ENCODE measurements at places on chromosomes 13 and 19.

GRCh38 chr19:29016926-29017760 lies 195.8 kb downstream of the UQCRFS1 start:
- no peak for DNase-seq

DNA sequence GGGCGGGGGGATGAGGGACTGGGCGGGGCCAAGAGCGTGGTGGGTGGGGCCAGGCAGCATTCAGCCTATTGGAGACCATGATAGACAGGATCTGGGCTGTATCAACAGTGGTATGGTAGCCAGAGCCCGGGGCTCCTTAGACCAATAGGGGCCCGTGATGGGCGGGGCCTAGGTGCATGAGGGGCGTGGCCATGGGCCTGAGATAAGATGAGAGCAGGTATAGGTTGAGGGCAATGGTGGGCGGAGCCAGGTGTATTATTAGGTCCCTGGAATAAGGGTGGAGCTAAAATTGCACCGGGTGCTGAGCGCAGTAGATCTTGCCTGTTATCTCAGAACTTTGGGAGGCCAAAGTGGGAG lies 5.3 kb downstream of the ABCA7 start:
- DNase-seq: no peak

DNA sequence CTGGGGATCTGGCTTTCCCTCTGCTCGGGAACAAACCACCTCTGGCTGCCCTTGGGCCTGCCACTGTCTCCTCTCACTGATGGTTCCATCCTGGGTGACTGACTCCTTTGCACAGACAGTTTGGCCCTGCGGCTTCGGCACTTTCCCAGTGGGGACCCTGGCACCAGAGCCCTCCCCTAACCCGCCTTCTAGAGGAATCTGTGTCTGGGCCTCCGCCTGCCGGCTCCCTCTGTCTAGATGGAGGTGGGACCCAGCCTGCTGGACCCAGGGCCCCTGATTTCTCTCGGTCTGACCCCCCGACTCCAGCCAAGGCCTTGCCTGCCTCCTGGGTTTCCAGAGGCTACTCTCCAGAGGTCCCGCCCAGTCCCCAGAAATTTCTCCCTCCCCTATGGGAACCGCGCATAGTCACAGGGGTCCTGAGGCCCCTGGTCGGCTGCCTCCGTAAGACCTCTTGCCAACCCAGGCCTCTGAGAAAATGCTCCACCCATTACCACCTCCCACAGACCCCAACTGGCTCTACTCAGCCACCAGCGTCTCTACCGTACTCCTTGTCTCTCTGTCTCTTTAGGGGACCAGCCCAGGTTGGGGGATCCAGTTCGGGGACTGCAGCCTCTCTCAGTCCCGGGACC lies 2.7 kb downstream of the CCDC106 start:
- no peak for DNase-seq

- DNase-seq: no peak
Observed at GRCh38 chr13:59276436-59276835, 887.3 kb downstream of the DIAPH3 start.

GRCh38 chr13:42255886-42256285 lies 16.1 kb upstream of the AKAP11 start:
- no peak for DNase-seq

- no peak for DNase-seq
Observed at GRCh38 chr13:24267274-24267673, 42.1 kb upstream of the C1QTNF9 start.

DNA sequence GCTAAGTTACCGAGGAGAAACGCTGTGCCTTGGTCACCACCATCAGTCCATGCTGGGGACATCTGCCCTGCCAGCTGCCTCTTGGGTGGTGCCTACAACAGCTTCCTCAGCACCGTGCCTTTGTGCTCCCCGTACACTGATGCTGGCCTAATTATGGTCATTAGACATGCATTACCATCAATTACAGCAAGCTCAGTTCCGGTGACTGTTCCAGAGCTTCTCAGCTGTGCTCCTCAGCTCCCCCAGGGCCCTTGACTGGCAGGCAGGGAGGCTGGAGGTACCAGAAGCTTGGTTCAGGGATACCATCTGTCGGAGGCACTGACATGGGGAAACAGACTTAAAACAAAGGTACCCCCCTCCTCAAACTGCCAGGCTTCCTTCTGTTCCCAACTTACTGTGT lies 40.2 kb downstream of the CILP2 start:
- DNase-seq: no peak

DNA sequence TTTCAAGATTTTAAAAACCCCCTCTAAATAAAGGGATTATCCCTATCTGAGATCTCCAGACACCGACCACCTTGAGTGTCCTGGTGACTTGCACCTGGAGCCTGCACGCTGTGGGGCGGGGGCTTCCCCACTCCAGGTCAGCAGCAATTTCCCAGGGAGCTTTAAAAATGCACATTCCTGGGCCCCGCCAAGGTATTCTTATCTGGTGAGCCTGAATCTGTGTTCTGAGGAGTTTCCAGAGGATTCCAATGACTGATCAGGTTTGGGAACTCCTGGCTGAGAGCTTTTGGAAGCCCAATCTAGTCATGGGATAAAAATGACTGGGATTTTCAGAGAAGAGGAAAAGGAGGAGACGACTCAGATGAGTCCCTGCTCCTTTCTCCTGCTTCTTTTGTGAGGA lies 66.1 kb downstream of the FGF9 start:
- DNase-seq: no peak

- DNase-seq: no peak
Observed at GRCh38 chr13:19172007-19172646, 9.5 kb downstream of the TUBA3C start.

- no peak for DNase-seq
Observed at GRCh38 chr13:110616103-110617101, 1.1 kb downstream of the NAXD start.

GRCh38 chr13:46754812-46755211 lies 42.1 kb downstream of the ESD start:
- no peak for DNase-seq

GRCh38 chr13:33164331-33164730 lies 121.2 kb downstream of the STARD13 start:
- DNase-seq: no peak

DNA sequence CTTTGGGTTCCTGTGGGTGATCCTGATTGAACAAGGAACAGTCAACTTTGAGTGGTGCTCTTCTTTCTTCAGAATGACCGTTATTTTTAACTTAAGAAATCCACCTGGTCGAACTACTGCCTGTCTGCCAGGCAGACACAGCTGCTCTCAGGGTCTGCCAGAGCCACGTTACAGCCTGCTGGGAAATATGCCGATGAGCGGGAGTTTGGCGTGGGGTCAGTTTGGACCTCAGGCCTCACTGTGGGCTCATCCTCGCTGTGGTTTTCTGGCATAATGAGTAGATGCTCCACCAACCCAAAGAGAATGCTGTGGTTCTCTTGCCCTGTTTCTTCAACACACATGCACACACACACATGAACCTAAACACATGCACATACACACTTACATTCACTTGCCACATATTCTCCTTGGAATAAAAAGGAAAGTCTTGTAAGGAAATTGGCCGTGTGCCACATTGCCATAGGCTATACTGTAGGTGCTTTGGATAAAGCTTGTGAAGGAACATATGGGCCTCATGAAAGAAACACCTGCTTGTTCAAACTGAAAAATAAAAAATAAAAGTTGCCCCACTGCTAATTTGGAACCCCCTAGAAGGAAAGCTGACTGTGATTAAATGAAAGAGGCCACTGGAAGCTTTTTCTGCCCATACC lies 598.7 kb upstream of the KLF12 start:
- no peak for DNase-seq

DNA sequence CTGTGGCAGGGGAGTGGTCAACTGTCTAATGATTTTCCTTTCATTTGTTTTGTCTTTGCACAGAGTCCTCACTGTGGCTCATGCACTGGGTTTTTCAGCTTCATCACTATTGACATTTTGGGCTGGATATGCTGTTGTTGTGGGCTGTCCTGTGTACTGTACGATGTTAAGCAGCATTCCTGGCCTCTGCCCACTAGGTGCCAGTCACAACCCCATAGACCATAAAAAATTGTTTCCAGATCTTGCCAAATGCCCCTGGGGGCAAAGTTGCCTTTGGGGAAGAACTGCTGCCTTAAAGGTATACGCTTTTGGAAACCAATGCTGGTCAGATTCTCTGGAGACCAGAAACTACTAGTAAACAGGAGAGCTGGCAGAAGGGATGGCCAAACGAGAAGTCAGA lies 310.4 kb downstream of the SPRY2 start:
- DNase-seq: no peak

- DNase-seq: no peak
Observed at GRCh38 chr13:74465271-74465670, 331.1 kb upstream of the KLF12 start.

- DNase-seq: peak; percentile 11
Observed at GRCh38 chr13:95323930-95324662, 22.8 kb upstream of the ABCC4 start.

GRCh38 chr13:79799059-79799867 lies 318.3 kb downstream of the NDFIP2 start:
- no peak for DNase-seq

GRCh38 chr13:101098873-101099272 lies 317.4 kb downstream of the NALCN start:
- DNase-seq: no peak

Measured in neural crest cell (in vitro differentiated cells).